ENCODE measurements at places on chromosomes 7 and 10.

GRCh38 chr7:112882022-112882421, 91.8 kb upstream of the TMEM168 start:
- DNase-seq = no peak

DNA sequence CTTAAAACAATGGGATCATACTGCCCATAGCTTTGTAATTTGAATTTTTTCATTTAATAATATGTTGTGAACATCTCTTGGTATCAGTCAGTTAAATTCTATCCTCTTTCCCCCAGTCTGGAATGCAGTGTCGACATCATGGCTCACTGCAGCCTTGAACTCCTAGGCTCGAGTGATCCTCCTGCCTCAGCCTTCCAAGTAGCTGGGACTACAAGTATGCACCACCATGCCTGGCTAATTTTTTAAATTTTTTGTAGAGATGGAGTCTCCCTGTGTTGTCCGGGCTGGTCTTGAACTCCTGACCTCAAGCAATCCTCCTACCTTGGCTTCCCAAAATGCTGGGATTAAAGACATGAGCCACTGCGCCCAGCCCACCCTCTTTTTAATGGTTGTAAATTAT, 34.6 kb downstream of the MPLKIP start:
- no peak for DNase-seq

GRCh38 chr10:49001402-49001801, 61.8 kb upstream of the LRRC18 start:
- DNase-seq = no peak

- no peak for DNase-seq
These were observed 733.5 kb upstream of the LRRTM3 start for GRCh38 chr10:66192162-66192831.

DNA sequence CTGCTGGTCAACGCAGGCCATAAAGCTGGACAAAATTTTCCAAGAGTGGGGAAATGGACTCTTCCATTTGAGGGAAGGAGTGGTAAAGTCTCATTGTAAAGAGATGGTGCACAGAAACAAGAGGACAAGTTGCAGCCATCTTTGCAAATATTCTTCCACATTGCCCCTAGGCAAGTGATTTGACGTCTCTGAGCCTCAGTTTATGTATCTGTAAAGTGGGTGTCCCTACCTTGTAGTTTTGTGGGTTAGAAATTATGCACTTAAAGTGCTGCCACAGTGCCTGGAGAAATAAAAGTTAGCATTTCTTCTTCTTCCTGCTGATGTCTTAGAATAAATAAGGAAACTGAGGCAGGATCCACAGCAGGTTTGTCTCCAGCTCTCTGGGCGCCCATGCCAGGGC, 12.1 kb downstream of the ADAMTS14 start:
- DNase-seq = no peak

- no peak for DNase-seq
These were observed 39.1 kb upstream of the CALD1 start for GRCh38 chr7:134740376-134740775.

DNA sequence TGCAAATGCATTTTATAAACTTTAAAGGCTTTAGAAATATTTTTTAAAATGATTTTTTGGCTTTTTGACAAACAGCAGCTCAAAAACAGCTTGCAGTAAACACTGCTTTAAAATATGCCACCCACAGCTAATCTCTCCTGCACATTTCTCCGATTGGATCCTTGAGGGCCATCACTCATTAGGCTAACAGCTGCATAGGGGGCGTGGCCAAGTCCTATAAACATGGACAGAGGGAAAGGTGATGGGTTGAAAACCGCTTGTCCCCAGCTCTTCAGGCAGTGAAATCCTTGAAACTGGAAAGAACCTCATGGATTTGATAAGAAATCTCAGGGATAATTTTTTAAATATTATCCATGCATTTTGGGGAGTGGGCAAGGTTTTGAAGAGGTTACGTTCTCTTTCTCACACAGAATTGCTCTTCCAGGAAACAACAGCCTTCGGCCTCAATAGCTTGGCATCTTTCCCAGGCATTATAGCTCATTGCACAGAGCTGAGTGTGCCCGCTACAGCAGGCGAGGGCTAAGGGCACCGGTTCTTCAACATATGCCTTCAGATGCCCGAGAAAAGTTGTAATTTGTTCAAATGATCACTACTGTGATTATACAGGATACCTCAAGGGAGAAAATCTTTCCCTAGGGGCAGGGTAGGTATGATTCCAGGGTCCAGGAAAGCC, 1.7 kb downstream of the PLEKHS1 start:
- no peak for DNase-seq

DNA sequence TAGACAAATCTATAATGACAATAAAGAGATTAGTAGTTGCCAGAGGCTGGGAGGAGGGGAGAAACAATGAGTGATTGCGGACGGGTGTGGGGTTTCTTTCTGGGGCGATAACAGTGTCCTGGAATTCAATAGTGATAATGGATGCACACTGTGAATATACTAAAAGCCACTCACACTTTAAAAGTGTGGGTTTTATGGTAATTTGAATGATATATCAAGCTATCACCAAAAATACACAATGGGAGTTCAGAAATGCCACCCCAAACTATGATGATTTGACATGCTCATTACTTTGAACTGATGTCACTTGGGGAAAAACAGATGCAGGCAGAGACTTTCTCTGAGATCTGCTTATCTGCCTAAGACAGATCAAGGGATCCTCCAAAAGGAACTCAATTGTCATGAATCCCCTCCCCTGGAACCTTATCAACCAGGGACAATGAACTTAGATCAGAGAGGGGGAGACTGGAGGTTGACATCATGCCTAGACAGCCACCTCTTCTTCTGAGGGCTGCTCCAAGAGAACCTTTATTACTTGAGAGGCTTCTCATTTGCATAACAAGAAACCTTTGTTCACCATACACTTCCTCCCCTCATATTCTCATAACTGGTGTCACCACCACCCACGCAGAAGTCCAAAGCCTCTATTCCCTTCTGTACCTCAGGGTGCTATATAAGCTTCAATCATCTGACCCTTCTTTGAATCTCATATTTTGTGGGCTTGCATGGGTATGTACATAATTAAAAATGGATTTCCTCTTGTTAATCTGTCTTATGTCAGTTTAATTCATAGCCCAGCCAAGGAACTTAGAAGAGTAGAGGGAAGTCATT, 14.8 kb upstream of the ZC3HAV1 start:
- DNase-seq = no peak

DNA sequence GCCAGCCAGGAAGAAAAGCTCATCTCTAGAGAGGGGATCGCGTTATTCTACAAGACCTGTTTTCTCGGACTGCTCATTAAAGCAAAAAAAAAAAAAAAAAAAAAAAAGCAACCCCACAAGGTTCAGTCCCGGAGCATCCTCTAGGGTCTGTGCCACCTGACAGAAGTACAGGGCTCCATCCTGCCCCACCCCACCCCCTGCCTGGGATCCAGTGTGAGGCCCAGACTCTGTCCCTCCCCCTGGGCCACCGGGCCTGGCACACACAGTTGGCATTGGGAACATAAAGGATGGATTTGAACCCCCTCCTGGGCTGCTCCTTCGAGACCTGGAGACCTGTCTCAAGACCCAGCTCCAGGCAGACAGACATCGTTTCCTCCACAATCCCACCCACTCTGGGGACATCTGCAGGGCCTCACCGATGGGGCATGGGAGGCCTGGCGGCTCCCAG, 688 bp downstream of the ORAI2 start:
- DNase-seq = no peak

- no peak for DNase-seq
These were observed 1.2 kb upstream of the AKR1E2 start for GRCh38 chr10:4824791-4825310.

- no peak for DNase-seq
These were observed 54.8 kb downstream of the GPR141 start for GRCh38 chr7:37738321-37738720.

- no peak for DNase-seq
These were observed 1456.1 kb downstream of the GATA3 start for GRCh38 chr10:9510626-9511025.

- no peak for DNase-seq
These were observed 61.2 kb downstream of the BPGM start for GRCh38 chr7:134707663-134708378.

- no peak for DNase-seq
These were observed 50.1 kb upstream of the RASGEF1A start for GRCh38 chr10:43316988-43317387.

DNA sequence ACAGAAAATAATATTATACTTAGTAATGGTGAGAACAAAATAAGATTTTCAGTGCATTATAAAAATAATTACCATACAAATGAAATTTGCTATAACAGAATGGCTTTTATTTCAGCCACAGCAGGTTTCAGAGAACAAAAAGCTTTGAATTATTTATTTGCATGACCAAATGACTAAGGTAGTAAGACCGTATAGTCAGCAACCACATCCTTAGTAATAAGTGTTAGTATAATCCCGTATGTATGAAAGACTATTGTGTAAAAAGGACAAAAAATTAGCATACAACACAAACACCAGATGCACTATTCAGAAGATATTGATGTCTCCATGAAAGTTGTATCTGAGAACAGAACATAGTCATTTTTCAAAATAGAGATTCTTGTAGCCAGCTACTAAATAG, 12.2 kb downstream of the PDZD8 start:
- DNase-seq = no peak

- DNase-seq = no peak
These were observed 6.3 kb downstream of the VPS26A start for GRCh38 chr10:69130251-69130650.

GRCh38 chr7:55044791-55045190, 26.0 kb downstream of the EGFR start:
- DNase-seq = no peak

DNA sequence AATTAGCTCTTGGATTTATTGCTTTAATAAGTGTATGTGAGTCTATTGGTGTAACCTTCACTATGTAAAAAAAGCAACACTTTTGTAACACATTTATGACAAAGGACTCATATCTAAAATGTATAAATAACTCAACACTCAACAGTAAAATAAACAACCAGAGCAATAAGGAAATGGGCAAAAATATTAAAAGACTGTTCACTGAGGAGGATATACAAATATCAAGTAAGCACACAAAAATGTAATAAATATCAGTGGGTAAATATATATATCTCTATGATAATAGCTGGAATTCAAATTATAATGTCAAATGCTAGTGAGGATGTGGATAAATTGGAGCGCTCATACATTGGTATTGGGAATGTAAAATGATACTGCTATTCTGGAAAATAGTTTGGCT, 53.0 kb downstream of the HDAC9 start:
- DNase-seq = no peak

- DNase-seq = no peak
These were observed 7.5 kb downstream of the AGAP3 start for GRCh38 chr7:151093748-151094147.

DNA sequence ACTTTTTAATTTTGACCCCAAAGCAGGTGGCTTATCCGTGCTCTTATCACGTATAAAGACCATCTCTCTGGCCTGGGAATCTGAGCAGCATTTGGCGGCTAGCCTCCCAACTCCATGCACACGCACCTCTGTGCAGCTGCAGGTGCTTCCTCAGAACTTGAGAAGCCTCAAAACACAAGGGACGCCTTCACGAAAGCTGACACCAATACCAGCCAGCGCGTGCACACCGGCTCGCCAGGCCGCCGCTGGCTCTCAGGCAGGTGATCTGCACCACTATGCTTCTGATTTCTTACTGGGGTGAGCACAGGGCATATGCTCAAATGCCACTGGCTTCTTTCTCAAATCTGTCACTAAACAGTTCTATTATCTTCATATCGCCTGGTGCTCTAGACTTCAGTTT, 145.0 kb downstream of the PARD3 start:
- DNase-seq = no peak

DNA sequence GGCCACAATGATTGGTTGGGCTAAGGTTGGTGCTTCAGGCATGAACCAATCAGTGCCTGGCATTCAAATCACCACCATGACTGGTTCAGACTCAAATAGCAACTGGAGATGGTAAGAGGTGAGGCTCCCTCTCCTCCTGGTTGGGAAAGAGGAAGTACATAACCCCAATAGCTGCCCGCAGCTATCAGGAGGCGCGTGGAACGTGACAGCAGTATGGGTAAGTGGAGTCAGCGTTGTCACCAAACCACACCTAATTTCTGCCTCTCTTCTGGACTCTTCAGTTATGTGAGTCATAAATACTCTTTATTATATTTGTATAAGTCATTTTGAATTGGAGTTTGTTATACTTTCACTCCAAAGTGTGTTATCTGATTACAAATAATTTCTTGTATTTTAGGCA, 17.9 kb upstream of the ITGA8 start:
- DNase-seq = no peak

DNA sequence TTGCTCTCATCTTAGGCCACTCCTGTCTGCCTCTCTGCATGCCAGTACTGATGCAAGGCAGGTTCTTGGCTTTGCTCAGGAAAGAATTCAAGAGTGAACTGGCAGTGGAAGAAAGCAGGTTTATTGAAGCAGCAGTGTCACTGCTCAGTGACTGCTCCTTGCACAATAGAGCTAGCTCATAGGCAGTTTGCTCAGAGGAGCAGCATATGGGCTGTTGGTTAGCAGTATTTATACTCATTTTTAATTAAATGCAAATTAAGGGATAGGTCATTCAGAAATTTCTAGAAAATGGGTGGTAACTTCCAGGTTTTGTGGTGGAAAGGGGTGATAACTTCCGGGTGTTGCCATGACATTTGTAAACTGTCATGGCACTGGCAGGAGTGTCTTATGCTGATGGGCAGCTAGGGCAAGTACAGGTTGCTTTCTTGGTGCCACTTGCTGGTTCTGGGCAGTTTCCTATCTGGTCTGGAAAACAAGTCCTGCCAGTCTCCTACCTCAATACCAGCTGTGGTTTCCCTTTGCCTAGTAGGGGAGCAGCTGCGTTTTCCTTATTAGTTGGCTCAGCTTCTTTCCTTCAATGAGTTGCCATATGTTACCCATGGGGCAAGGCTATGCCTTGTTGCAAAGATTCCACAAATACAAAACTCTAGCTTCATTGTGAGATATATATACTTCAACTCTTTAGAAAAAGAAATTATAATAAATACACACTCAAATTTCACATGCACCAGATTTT, 64.8 kb upstream of the CALD1 start:
- DNase-seq = no peak

- no peak for DNase-seq
These were observed 95.7 kb downstream of the ELAPOR2 start for GRCh38 chr7:86963599-86964230.

GRCh38 chr7:74561898-74562613, 95.5 kb upstream of the GTF2I start:
- DNase-seq = no peak

GRCh38 chr7:155213955-155214740, 83.5 kb upstream of the INSIG1 start:
- no peak for DNase-seq

DNA sequence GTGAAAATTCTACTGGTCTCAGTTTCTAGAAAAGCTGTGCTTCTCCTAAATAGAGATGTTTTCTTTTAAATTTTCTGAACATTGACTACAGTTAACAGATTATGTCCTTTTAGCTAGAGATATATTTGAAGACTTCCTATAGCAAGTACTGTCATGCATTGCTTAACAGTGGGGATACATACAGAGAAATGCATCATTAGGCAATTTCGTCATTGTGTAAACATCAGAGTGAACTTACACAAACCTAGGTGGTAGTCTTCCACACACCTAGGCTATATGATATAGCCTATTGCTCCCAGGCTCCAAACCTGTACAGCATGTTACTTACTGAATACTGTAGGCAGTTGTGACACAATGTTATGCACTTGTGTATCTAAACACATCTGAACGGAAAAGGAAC, 28.5 kb downstream of the PIK3CG start:
- DNase-seq = no peak

- no peak for DNase-seq
These were observed 24.7 kb upstream of the HSPA12A start for GRCh38 chr10:116766837-116767634.

- no peak for DNase-seq
These were observed 194.8 kb downstream of the TMEM178B start for GRCh38 chr7:141268614-141269013.

Data from activated CD4-positive, CD25-positive, alpha-beta regulatory T cell treated with anti-CD3 and anti-CD28 coated beads, Interleukin-2, amount 50 U/mL, for 16 hours (primary cell).